ENCODE measurements at places on chromosomes 6 and 20.
A peak's percentile ranks its signal among the peaks of the same experiment; 100 is the strongest.

DNA sequence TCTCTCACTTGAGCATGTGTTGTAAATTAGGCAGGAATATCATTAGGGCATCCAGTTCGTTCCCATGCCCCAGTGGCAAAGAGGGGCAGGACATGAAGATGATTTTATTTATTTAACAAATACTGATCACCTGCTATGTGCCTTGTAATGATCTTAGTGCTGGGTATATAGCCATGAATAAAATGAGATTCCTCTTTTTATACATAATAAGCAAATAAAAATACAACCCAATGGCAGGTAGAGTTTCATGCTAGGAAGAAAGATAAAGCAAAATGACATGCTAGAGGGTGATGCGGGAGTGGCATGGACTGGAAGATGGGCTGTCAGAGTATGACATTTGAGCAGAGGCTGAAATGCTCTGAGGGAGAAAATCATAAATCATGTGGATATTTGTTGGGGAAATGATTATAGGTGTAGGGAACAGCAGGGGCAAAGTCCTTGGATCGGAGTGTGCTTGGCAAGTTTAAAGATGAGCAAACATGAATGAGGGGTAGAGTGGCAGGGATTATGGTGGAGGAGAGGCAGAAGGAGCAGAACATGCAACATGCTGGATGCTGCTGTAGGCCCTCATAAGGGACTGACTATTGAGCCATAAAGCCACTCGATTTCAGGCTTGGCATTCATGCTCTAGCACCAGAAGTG lies 342.1 kb downstream of the PLCB1 start:
- DNase-seq, result no peak

DNA sequence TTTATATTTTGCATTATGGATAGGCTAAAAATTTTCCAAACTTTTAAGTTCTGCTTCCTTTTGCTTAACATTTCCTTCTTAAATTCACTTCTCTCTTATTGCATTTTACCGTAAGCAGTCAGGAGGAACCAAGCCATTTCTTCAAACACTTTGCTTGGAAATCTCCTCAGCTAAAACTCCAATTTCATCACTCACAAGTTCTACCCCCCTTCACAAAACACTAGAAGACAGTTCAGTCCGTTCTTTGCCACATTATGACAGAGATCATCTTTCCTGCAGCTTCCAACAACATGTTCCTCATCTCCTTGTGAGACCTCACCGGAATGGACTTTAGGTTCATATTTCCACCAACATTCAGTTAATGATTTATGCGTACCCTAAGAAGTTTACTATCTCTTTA lies 79.2 kb upstream of the LY86 start:
- DNase-seq, result no peak

- DNase-seq, result no peak
These were observed 54.4 kb upstream of the CEP85L start for GRCh38 chr6:118705544-118706491.

GRCh38 chr20:44597930-44598329 lies 15.6 kb downstream of the PKIG start:
- peak; percentile 17 for DNase-seq

DNA sequence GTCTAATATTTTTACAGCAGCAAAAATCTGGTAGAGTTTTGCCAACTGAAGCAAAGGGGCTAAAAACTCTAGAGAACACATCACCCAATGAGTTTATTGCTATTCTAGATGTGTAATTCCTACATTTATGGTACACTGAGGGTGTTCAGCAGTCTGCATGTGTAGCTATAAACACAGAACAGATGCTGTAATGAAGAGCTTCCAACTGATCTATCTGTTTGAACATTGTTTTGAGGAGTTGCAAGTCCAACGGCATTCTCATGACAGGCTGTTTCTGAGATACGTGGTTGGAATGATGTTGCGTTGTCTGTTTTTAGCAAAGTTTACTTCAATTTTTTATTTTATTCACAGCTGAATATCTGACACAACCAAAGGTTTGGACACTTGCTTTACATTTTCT lies 141.2 kb upstream of the RAB32 start:
- DNase-seq, result no peak

DNA sequence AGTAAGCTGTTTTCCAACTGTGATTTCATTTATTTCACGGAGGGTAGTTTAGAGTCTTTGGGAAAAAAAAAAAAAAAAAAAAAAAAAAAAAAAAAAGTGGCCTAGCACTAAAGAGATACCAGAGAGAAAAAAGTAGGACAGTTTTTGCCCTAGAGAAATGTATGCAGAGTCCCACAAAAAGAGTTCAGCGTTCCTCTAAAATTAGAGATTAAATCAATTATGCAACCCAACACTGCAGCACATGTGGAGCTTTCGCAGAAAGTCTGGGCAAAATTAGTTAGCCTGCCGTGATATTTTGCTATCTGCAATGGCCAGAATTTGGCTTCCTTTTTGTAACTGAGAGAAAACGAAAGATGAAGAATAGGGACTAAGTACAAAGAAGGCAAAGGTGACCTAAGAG lies 309.8 kb downstream of the PKHD1 start:
- DNase-seq, result no peak

DNA sequence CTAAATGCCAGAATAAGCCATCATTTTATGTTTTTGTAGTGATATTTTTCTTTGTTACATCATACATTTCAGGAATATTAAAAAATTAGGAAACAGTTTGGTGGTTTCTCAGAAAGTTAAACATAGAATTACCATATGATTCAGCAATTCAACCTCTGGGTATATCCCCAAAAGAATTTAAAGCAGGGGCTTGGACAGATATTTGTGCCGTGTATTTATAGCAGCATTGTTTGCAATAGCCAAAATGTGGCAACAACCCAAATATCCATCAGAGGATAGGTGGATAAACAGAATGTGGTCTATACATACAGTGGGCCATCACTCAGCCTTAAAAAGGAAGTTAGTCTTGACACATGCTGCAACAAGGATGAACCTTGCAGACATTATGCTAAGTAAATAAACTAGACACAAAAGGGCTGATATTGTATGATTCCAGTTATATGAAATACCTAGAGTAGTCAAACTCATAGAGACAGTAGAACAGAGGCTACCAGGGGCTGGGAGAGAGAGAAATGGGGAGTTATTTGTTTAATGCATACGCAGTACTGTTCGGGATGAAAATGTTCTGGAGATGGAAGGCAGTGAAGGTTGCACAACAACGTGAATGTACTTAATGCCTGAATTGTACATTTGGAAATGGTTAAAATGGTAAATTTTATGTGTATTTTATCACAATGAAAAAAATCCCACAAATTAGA lies 18.9 kb upstream of the TRAF3IP2 start:
- DNase-seq, result peak; percentile 22

DNA sequence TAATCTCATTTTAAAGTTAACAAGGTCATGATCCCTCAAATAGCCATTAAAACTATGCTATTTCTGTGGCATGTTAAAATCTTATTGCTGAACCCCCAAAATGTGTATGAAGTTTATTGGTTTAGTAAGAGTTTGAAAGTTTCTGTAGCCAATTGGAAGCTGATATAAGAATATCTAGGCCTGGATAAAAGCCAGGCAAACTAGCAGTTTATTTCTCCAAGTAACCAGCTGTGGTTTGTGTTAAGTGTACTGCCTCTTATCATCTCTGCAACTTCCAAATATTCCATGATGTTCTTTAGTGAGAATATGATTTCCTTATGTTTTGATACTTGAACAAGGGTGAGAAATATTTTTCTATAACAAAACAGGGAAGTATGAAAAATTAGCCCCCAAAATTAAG lies 76.7 kb downstream of the PRSS35 start:
- no peak for DNase-seq

- peak; percentile 55 for DNase-seq
These were observed 914 bp upstream of the RANBP9 start for GRCh38 chr6:13712599-13712898.

DNA sequence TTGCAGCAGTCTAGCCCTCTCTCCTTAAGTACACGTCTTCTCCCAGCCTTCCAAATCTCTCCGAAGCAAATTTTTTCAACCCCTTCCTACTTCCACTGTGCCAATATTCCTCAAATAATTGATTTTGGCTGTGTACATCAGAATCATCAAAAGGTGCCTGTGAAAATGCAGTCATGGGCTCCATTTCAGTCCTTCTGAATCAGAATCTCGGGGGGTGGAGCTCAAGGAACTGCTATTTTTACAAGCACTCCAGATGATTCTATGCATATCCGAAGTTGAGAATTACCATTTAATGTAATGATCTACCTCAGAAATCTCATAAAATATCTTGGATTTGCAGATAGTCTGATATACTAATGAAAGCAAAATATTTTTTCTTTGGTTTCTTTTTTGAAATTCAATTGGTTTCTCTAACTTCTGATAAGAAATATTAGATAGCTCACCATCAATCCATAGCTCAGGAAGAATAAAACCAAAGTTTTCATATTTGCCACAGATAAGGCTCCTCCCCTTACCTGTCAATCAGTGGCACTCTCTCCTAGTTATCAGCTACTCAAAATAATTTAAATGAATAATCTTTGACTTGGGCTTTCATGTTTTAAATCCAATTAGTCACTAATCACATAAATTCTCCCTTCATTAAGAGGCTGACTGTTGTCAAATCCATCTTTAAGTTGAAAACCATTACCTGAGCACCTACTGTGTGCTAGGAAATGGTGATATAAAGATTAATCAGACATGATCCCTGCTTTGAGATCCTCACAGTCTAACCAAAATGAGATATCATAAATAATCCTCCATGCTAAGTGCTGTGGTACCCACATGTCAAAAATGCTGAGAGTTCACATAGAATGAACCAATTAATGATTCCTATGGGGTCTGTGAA lies 36.4 kb upstream of the STXBP5 start:
- no peak for DNase-seq

GRCh38 chr6:27816906-27817305 lies 95.3 kb downstream of the OR2B2 start:
- DNase-seq, result no peak

DNA sequence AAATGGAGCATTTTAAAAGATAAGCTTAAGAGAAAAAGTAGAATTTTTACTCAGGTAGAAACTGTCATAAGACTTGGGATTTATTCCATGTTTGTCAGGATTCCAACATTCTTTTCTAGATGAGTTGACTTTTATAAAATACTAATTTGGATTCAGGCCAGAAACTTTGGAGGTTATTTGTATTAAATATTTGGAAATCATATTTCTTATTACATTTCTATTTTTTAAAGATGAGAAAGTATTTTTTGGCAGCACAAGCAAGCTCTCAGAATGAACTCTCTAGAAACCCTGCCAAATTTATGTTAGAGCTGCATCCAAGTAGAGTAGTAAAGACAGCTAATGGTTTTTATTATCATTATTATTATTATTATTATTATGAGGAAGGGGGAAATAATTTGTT lies 1014.9 kb upstream of the GJE1 start:
- DNase-seq, result no peak

DNA sequence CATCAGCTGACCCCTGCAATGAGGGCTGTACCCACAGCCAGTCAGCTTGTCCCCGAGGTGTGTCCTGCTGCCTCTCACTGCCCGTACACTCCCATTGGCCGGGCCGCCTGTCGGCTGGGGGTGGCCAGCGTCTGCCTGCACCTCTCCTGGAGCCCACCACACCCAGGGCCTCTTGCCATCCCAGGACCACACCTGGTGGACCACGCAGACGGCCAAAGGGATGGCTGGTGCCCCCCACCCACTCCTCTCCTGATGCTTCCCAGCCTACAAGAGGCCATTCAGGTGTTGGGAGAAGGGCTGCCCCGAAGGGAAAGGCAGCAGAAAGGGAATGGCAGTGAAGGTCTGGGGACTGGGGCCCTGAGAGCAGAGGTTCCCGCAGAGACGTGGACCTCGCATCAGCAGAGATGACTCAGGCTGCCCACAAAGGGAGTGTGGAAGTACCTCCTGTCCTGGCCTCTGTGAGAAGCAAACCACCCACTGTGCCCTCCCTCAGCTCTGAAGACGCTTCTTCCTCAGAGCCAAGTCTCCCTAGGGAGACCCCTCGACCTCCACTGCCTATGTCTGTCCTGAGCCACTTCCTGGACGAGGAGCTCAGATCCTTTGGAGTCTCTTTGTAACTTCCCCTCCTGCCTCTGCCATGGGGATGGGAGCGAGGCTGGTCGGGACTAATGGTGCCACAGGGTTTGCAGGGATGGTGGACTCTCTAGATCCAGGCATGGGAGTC lies 60.9 kb downstream of the PYGB start:
- DNase-seq, result peak; percentile 35

- no peak for DNase-seq
These were observed 13.1 kb downstream of the TNXB start for GRCh38 chr6:32096087-32096393.

DNA sequence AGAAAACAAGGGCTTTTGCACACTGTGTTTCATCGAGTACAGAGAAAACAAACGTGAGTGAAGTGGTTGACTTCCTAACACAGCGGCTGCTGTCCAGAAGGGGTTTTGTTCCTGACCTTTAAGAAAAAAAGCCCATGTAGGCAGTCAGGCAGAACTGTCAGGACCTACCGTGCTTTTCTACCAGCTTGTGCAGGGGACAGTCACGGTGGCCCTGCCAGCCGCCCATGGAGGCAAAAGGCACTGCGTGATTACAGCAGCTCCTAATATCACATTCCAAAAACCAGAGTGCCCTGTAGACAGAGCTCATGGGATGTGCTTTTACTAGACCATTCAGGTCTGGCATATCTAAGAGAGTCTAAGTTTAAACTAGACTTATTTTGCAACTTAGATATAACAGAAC lies 12.2 kb downstream of the TNFAIP3 start:
- no peak for DNase-seq

- DNase-seq, result no peak
These were observed 541 bp upstream of the IL20RA start for GRCh38 chr6:137045222-137045789.

GRCh38 chr6:64520050-64520449 lies 884.4 kb downstream of the PHF3 start:
- no peak for DNase-seq

DNA sequence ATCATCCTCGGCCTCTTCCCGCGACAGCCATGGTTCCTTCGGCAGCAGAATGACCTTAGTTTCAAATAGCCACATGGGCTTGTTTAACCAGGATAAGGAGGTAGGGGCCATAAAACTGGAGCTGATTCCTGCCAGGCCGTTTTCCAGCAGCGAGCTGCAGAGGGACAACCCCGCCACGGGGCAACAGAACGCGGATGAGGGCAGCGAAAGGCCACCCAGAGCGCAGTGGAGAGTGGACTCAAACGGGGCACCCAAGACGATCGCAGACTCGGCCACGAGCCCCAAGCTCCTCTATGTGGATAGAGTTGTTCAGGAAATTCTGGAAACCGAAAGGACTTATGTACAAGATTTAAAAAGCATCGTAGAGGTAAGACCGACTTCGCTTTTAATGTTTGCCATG lies 131.8 kb upstream of the MTHFD1L start:
- no peak for DNase-seq

DNA sequence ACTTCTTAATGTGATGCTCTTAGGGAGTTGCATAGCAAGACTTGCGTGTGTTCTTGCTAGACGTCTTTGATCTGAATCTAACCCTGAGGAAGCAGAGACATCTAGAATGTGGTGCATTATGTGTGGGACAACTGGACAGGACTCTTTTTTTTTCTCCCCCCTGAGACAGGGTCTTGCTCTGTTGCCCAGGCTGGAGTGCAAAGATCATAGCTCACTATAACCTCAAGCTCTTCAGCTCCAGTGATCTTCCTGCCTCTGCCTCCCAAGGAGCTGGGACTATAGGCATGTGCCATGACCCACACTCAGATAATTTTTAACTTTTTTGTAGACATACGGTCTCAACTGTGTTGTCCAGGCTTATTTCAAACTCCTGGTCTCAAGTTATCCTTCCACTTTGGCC lies 34.0 kb downstream of the PCMT1 start:
- no peak for DNase-seq

All from CD14-positive monocyte (primary cell).